ENCODE measurements at places on chromosomes 5 and 9. TPM values are rescaled to one million over a fixed set of nuclear protein-coding genes. Genes with fewer than 3 reads are reported as not detected.

Gene FOXD4L6
- total RNA-seq: not detected

Gene NKD2
- 22.4 TPM for total RNA-seq

Gene HARS1
- total RNA-seq: 66.9 TPM

Gene SLC36A3
- total RNA-seq: not detected

Gene HSD17B3
- not detected for total RNA-seq

Gene CCDC112
- 2.2 TPM for total RNA-seq

Gene IFNA13
- not detected for total RNA-seq

Gene SEC24A
- 34.0 TPM for total RNA-seq

Gene POLR1E
- 26.4 TPM for total RNA-seq

Gene RPS14
- total RNA-seq: 3,362 TPM

Gene TRIP13
- total RNA-seq: 6.1 TPM

Gene EIF4EBP3
- 5.2 TPM for total RNA-seq

Gene CDC23
- total RNA-seq: 20.9 TPM

Gene LTC4S
- total RNA-seq: 13.9 TPM

Gene FOXD4L3
- total RNA-seq: not detected

Gene PCDHB5
- total RNA-seq: 4.5 TPM

Gene DAB2IP
- 7.6 TPM for total RNA-seq

Gene SLC34A1
- total RNA-seq: not detected

Gene MEGF10
- not detected for total RNA-seq

Gene MLANA
- not detected for total RNA-seq

Gene FOCAD
- total RNA-seq: 18.6 TPM

Gene ZDHHC11B
- total RNA-seq: not detected

Gene PDE6A
- not detected for total RNA-seq

Gene MYO10
- 24.9 TPM for total RNA-seq

Gene NIM1K
- 1.1 TPM for total RNA-seq

Gene NTRK2
- 1.5 TPM for total RNA-seq

Gene GAPVD1
- total RNA-seq: 22.4 TPM
